Hindlimb muscle (tissue), 1 donor: ENCODE measurements at places on chromosomes 6 and 20.

- DNase-seq, result no peak
Observed at GRCh38 chr6:136209496-136209895, 40.6 kb downstream of the MTFR2 start.

DNA sequence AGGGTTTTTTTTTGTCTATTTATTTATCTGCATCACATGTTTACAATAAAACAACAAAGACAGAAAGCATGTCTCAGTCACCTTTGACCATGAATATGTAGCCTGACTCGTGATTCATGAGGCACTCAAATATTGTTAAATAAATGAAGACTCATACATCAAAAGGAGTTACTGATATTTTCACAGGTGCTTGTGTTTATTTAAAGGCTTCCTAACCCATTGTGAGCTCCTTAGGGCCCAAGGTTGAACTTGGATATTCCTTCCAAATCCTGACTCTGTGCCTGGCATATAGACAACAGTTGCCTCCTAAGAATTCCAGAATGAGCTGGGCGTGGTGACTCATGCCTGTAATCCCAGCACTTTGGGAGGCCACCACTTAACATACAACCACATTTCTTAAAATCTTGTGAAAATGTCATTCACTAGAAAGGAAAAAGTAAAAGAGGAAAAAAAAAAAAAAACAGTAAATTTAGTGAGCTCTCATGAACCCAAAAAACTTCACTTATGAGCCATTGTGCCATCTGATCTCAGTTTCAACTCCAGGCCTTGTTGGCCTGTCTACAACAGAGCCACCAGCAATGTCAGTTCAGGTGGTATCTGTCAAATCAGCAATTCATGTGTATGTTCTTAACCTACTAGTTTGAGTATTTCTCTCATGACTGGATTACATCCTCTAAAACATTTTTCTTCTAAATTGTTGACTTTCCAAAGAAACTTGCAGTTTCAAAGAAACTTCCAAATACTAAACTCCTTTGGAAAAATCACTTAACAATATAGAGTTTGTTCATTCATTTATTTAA is 162.7 kb upstream of the MARCKS start:
- DNase-seq, result no peak

- no peak for DNase-seq
Observed at GRCh38 chr6:162708971-162709370, 18.6 kb downstream of the PRKN start.

DNA sequence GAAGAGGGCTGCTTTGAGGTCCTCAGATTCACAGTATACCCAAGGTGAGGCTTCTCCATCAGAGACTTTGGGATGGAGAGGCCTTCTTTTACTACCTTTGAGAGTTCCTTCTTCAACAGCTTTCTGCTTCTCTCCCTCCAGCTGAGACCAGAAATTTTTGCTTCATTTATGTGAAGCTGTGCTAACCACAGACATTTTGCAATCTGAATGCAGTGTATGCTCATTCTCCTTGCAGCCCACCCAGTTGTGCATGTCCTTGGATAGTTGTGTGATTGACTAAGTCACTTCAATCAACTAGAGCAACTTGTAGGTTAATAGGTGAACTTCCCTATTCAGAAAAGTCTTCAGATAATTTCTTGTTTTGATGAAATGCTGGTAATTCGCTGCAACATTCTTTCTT is 20.1 kb downstream of the DCBLD1 start:
- no peak for DNase-seq

DNA sequence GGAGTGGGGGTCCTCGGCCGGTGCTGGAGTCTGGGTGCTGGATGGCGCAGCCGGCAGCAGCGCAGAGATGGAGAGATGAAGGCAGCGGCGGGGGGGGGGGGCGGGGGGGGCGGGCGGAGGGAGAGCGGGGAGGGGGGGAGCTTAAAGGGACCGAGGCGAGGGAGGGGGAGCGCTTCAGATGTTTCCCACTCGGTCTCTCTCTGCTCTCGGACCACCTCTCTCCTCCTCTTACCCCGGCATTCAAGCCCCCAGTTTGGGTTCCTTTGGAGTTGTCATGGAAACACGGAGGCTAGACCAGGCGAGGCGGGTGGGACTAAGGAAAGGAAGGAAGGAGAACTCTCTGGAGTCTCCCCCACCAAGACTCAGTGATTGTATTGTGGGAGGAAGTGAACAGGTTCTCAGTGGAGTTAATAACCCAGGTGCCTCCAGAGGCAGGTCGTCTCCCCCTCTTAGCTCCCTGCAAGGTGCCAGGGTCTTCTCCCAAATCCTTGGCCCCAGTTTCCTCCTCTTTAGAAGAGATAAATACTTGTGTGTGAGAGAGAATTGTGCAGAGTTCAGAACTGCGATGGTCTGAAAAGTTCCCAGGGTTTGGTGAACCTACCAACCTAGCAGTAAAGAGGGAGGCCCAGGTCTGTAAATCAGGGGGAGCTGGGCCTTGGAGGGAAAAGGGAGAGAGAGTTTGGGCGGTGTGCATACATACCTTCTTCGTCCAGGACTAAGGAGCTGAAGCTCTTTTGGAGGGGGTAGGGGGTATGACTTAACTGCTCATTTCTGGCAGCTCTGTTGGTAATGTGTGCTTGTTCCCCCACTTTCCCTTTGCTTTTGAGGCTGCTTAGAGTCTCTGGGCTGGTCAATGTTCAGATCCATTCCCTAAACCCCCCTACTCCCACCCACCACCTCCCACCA is at the start of gene PRRT1:
Gene PRRT1, minus strand, starts transcription at position 77 of the 906 bp plus-strand sequence. CDS start 112 bp downstream, outside the sequence.
- no peak for DNase-seq

DNA sequence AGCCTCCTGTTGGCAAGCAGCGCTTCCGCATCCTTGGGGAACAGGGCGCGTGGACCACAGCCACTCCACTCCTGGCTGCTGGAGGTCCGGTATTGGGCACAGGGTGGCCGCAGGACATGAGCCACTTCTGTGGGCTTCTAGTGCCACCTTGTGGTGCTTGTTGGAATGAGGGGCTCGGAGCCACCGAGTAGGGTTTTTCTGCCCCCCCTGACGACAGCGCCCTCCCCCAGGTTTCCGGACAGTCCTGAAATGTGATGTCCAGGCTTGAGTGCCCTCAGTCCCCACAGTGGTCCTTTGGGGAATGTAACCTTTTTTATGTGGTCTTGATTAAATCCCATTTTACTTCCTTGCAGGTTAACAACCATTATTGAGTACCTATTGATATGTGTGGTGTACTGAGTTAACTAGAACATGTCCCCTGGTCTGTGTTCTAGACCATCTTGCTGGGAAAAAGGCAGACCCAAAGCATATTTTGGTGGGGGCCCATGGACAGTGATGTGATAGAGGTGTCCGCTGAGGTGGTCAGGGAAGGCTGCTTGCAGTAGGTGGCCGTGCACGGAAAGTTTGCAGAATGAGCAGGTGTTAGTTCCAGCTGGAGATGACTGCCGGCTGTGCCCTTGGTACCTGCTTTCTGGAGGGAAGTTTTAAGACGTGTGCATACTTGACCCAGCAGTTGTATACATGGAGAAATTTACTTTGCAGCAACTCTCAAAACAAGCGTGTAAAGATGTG is 70.0 kb downstream of the PTPN1 start:
- peak; percentile 47 for DNase-seq

- DNase-seq, result no peak
Observed at GRCh38 chr6:7798751-7799150, 72.9 kb downstream of the BMP6 start.

DNA sequence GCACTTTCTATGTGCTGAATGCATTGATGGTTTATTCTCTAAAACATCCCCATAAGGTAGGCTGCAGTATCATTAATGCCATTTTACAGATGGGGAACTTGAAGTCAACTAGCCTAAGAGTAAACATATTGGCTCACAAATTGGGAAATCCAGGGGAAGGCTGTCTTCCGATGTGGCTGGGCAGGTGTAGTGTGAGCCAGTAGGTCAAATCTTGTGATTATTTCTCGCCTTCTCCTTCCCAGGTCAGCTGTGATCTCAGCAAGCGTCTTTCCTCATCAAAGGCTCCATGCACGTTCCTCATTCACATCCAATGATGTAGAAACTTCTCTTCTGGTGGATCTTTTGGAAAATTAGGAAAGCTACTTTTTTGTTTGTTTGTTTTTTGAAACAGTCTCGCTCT is 94.1 kb upstream of the SHLD1 start:
- DNase-seq, result no peak

- no peak for DNase-seq
Observed at GRCh38 chr6:21992178-21992967, 304.5 kb downstream of the PRL start.

- DNase-seq, result no peak
Observed at GRCh38 chr6:50826037-50826761, 7.5 kb downstream of the TFAP2B start.

- no peak for DNase-seq
Observed at GRCh38 chr6:81756690-81757089, 4.2 kb upstream of the TENT5A start.

DNA sequence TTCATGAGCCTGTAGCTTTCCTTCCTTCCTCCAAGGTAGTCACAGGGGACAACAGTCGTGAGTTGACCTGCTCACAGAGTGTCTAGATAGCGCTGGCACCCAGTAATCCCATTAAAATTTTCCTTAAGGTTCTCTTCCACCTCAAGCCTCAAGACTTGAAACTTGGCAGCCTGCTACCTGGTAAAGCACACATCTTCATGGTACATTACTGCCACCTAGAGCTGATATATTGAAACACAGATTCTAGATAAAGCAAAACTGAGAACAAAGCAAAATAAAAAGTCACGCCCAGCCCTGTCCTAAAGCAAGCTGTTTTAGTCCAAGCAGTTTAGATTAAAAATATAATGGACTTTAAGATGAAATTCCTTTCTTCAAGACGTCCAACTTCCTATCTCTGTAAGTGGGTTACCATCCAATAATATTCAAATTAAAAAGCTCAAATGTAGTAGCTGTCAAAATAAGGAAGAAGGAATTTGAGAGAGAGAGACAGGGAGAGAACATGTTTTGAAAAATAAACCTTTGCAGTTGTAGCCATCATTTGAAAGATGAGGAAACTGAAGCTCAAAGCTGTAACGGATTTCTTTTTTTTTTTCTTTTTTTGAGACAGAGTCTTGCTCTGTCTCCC is 50.7 kb upstream of the CD83 start:
- peak; percentile 67 for DNase-seq

GRCh38 chr6:53090576-53090975 is 25.4 kb downstream of the FBXO9 start:
- no peak for DNase-seq

- DNase-seq, result no peak
Observed at GRCh38 chr20:50067018-50067417, 45.9 kb downstream of the UBE2V1 start.

GRCh38 chr20:3509064-3509463 is 38.2 kb downstream of the ATRN start:
- no peak for DNase-seq

- no peak for DNase-seq
Observed at GRCh38 chr20:38599410-38599882, 2.2 kb upstream of the ARHGAP40 start.

- DNase-seq, result no peak
Observed at GRCh38 chr6:34891296-34891695, 2.2 kb downstream of the ANKS1A start.

DNA sequence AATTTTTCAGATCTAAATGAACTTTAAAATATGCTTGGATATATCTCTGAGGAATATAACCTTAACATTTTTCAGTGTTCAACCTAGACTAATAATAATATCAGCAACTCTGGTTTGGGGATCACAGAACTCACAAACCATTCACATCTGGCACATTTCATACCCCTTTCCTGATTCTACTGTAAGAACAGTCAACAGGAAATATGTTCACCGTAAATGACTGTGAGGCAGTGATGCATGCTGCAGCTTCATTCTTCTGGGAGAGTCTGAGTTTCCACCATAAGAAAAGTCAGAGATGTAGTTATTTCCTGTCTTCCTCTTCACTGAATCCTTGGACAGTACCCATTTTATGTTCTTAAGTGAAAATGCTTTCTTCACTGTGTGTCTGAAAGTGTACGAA is 134.2 kb upstream of the IFNGR1 start:
- DNase-seq, result no peak

GRCh38 chr6:6686176-6686575 is 97.7 kb downstream of the LY86 start:
- DNase-seq, result no peak

GRCh38 chr20:2742934-2743559 is 50.5 kb downstream of the EBF4 start:
- DNase-seq, result no peak

DNA sequence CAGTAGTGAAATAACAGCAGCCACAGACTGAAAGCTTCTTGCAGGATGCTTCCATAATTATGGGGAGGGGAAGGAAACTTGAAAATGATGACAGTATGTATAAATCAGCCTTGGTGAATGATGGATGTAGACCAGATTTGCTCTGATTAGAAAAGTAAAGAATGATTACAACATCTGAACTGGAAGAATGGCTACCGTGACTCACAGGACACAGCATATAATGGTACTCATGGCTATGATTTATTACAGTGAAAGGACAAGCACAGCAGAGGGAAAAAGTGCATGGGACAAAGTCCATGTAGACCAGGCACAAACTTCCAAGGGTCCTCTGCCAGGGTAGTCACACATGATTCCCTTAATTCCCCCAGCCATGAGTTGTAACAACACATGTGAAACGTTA is 70.7 kb upstream of the POPDC3 start:
- DNase-seq, result no peak

DNA sequence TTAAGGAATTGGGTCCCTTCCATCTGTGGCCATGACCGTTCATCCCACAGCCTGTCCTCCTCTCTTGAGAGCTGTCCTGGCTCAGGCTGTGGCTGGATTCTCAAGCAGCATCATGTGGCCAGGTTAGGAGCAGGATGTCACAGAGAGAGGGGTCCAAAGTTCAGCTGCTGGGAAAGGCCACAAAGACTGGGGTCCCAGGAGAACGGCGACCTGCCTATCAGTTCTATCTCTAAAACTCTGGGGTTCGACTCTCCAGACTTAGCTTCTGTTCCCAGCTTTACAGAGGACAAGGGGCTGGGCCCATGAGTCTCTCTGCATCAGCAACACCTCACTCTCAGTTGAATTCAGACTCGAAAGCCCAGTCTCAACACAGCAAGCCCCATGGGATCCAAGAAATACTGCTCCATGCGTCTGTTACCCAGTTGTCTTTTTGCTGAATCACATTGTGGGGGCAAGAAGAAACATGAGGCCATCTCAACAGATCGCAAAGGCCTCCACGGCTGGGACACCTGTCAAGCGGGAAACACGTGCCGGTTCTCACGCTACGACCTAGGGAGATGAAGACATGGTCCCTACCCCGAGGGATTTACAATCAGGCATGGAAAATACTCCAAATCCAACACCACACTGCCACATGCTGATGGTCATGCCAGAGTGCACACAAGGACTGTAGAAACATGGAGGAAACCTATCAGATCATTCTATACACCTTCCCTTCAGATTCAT is 95.4 kb downstream of the SLC22A23 start:
- no peak for DNase-seq

GRCh38 chr6:119713903-119714302 is 364.3 kb upstream of the MAN1A1 start:
- DNase-seq, result no peak

DNA sequence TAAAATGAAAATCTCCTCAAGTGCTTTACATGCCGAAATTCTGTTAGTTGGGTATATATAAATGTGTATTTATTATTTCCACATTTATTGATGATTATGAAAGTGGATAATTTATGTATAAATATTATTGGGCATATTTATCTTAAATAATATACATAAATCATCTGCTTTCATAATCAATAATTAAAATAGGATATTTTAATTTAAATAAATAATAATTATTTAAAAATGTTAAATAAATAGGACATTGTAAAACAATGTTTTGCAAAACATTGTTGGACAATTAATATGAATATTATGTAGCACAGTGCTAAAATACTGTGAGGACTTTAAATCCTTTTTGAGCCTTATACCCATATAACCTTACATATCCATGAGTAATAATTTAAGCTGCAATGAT is 786.5 kb upstream of the CITED2 start:
- no peak for DNase-seq

GRCh38 chr6:67883500-67884366 is 751.3 kb upstream of the ADGRB3 start:
- DNase-seq, result no peak

GRCh38 chr6:9532621-9533557 is 882.0 kb downstream of the TFAP2A start:
- DNase-seq, result no peak
